ENCODE measurements at places on chromosomes 7 and 10. TPM values are rescaled to one million over a fixed set of nuclear protein-coding genes. Genes with fewer than 3 reads are reported as not detected.

DNA sequence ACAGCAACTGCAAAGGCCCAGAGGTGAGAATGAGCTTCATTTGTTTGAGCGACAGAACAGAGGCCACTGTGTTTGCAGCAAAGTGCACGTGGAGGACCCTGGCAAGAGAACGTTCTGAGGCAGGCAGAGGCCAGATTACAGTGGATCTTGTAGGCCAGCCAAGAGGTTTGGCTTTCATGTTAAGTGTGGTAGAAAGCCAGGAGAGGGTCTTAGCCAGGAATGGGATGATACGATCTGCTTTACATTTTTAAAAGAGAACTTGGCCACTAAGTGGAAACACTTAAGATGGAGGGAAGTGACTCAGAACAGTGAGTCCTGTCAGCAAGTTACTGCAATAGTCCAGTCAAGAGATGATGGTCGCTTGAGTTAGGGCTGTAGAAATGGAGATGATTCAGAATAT, 4.6 kb downstream of the CCDC136 start:
- DNase-seq = no peak
- peaks cover 22% of the 10 kb centered on the region for H3K4me1 ChIP-seq
- peak overlapping the region; percentile 9 for H3K4me3 ChIP-seq

GRCh38 chr7:148447221-148447849, 143.2 kb upstream of the C7orf33 start:
- no peaks in the 10 kb centered on the region for H3K27me3 ChIP-seq
- peaks cover 8% of the 10 kb centered on the region for H3K36me3 ChIP-seq
- no peak for DNase-seq
- no peaks in the 10 kb centered on the region for H3K4me1 ChIP-seq

DNA sequence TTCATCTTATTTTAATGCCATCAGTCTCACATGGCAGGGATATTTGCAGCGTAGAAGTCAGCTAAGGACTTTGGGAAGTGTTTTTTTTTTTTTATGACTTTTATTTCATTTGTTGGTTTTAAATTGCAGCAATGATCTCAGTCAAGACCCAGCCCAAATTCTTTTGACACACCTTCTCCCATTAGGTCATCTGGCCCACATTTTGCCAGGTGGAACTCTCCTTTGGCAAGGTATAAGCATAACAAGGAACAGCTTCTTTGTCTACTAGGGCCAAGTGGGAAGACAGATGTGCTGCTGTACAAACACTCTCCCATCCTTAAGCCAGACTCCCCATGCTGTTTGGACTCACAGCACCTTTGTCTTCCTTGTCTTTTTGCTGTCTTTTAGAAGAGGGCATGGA, 41.8 kb downstream of the PLEKHA8 start:
- H3K27ac ChIP-seq = no peak overlapping the region
- no peaks in the 10 kb centered on the region for H3K27me3 ChIP-seq
- H3K4me1 ChIP-seq = no peaks in the 10 kb centered on the region
- no peak for DNase-seq

DNA sequence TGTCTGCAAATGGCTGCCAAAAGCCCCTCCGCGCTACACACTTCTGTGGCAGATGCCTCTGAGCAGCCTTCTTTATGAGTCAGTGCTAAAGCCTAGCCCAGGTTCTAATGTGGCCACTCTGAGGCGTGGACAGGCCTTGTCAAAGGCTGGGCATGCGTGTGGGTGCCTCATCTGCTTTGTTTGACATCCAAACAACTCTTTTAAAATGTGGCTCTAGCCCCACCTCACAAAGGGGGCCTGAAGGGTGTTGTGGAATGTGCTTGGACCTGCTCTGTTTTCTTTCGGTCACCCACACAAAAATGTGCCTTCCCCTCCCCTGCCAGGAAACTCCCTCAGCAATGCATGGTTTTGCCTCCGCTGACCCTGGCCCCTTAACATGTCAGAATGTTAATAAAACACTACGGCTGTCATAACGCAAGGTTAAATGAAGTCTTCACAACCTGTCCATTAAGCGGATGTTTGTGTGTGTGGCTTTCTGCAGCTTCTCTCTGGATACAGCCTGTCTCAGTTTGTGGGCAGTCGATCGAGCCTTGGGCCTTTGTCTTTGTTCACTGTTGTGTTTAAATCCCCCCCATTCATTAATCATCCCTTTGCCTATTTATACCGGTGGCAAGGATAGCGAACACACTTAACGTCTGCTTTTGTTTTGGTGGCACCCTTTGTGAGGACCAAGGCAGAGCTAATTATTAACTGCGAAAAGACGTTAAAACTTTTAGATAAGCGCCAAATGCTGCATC, 718.9 kb downstream of the LRMDA start:
- H3K4me1 ChIP-seq = peaks cover 30% of the 10 kb centered on the region
- DNase-seq = peak; percentile 18
- no peaks in the 10 kb centered on the region for H3K27me3 ChIP-seq
- peaks cover 28% of the 10 kb centered on the region for H3K36me3 ChIP-seq
- peak overlapping the region; percentile 65 for H3K4me3 ChIP-seq

- DNase-seq = no peak
- H3K4me3 ChIP-seq = no peak overlapping the region
- peak overlapping the region; percentile 91 for H3K27ac ChIP-seq
- no peaks in the 10 kb centered on the region for H3K36me3 ChIP-seq
- no peaks in the 10 kb centered on the region for H3K27me3 ChIP-seq
Observed at GRCh38 chr10:76353237-76353851, 921.9 kb downstream of the LRMDA start.

DNA sequence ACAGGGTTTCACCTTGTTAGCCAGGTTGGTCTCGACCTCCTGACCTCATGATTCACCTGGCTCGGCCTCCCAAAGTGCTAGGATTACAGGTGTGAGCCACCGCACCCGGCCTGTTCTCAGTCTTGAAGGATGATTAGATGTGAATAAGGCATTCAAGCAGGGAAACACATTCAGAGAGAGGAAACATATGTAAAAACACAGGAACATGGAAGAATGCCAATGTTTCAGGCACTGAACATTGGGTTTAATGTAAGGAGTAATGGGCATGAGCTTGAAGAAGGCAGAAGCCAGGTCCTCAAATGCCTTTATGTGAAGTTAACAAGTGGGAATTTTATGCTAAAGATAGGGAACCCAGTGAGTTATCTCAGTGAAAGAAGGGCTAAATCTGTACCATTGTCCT, 74.3 kb downstream of the ARL4A start:
- no peaks in the 10 kb centered on the region for H3K27me3 ChIP-seq
- no peak overlapping the region for H3K27ac ChIP-seq
- peaks cover 42% of the 10 kb centered on the region for H3K4me1 ChIP-seq
- H3K4me3 ChIP-seq = no peak overlapping the region
- DNase-seq = no peak

- H3K27me3 ChIP-seq = no peaks in the 10 kb centered on the region
- H3K4me3 ChIP-seq = no peak overlapping the region
- H3K36me3 ChIP-seq = no peaks in the 10 kb centered on the region
- no peak for DNase-seq
Observed at GRCh38 chr7:85719981-85720953, 533.4 kb upstream of the SEMA3D start.

GRCh38 chr7:138029941-138030340, 28.1 kb upstream of the CREB3L2 start:
- peaks cover 8% of the 10 kb centered on the region for H3K36me3 ChIP-seq
- H3K4me1 ChIP-seq = no peaks in the 10 kb centered on the region
- no peak overlapping the region for H3K4me3 ChIP-seq
- no peaks in the 10 kb centered on the region for H3K27me3 ChIP-seq
- no peak for DNase-seq

- H3K27ac ChIP-seq = no peak overlapping the region
- H3K4me1 ChIP-seq = peaks cover 9% of the 10 kb centered on the region
- peak overlapping the region; percentile 92 for H3K4me3 ChIP-seq
- H3K27me3 ChIP-seq = peaks cover 99% of the 10 kb centered on the region
- DNase-seq = no peak
Observed at GRCh38 chr7:97006055-97006815, 882 bp downstream of the DLX6 start.

DNA sequence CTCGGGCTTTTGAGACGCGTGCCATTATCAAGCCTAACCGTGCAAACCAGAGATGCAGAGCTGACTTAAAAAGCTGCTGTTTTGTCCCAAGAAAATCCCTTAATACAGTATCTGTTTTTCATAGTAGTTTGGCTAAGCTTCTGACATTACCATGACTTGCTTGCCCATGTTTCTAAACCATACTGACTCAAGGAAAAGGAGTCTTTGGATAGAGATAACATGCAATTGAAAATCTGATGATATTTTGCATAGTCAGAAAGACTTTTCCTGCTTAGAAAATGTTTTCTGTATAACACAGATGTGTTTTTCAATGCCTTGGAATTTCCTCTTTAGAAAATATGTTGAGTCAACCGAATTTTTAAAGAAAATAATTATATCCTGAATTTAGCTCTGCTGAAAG, 21.5 kb upstream of the AKR1E2 start:
- H3K4me1 ChIP-seq = no peaks in the 10 kb centered on the region
- H3K27ac ChIP-seq = no peak overlapping the region
- H3K4me3 ChIP-seq = no peak overlapping the region
- no peaks in the 10 kb centered on the region for H3K36me3 ChIP-seq
- no peak for DNase-seq

GRCh38 chr7:147711447-147711846, 879.1 kb upstream of the C7orf33 start:
- H3K27ac ChIP-seq = peak overlapping the region; percentile 47
- H3K4me3 ChIP-seq = no peak overlapping the region
- H3K36me3 ChIP-seq = peaks cover 6% of the 10 kb centered on the region

The DKK1 gene
- 3.3 TPM for total RNA-seq

The SPDYE2 gene
- not detected for total RNA-seq

The TRPV5 gene
- total RNA-seq = not detected

The EVX1 gene
- 0.80 TPM for total RNA-seq

The CYP3A5 gene
- total RNA-seq = not detected

The KLF14 gene
- total RNA-seq = not detected

The MMP21 gene
- not detected for total RNA-seq

The GNAT3 gene
- not detected for total RNA-seq
